Pulmonary artery endothelial cell (primary cell): ENCODE measurements at places on chromosomes 2 and 18. TPM values are rescaled to one million over a fixed set of nuclear protein-coding genes. Genes with fewer than 3 reads are reported as not detected.

The KIAA2012 gene
- not detected in 2 replicates for total RNA-seq

The GORASP2 gene
- 29.5 and 36.8 TPM in 2 replicates for total RNA-seq

The CACNB4 gene
- total RNA-seq: 0.13 and 0.21 TPM in 2 replicates

The TEKT4 gene
- total RNA-seq: not detected in 2 replicates

The LRATD1 gene
- total RNA-seq: 0.04 and 0.07 TPM in 2 replicates

The CREB1 gene
- total RNA-seq: 41.1 and 63.7 TPM in 2 replicates

The ATG9A gene
- 41.3 and 53.3 TPM in 2 replicates for total RNA-seq

The ATP6V1B1 gene
- total RNA-seq: not detected in 2 replicates

The RNU2-63P gene
- total RNA-seq: 66.2 TPM in 1 of 2 replicates, not detected in the other

The ASPRV1 gene
- 0.11 and 0.13 TPM in 2 replicates for total RNA-seq
